ENCODE measurements at places on chromosomes 7 and 10.

GRCh38 chr7:57868771-57869483, 418.9 kb downstream of the ZNF716 start:
- no peak for DNase-seq

DNA sequence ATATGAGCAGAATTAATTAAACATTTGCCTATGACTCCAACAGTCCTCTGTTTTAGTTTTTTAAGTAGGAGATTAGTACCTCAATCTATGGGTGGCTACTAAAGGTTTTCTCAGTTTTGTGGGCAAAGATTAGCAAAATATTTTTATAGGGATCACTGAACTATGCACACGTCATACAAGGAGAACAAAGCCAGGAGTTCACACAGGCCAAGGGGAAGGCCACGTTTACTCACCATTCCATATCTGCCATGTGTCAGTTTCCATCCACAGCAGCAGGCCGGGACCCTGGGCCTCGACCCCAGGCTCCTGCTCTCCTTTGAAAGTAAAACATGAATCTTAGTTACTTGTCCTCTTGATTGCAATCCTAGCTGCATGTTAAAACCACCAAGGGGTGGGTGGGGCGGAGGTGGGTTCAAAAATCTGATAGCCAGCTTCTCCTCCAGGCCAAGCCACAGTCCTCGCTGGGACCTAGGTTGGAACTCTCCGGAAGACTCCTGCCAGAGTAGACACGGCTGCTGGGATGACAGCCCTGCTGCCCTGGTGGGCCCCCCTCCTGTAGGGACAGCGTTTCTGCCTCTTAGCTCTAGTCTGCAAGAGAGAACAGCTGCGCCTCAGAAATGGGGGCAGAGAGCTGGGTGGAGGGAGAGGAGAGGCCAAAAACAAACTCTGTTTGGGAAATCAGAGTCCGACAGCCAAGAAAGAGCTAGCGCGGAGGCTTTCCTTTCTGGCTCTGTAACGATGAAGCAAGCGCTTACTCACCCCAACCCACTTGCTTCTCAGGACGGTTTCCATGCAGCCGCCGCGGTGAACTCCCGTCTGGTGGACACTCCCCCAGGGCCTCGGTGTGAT, 35.6 kb downstream of the PITRM1 start:
- DNase-seq: no peak

DNA sequence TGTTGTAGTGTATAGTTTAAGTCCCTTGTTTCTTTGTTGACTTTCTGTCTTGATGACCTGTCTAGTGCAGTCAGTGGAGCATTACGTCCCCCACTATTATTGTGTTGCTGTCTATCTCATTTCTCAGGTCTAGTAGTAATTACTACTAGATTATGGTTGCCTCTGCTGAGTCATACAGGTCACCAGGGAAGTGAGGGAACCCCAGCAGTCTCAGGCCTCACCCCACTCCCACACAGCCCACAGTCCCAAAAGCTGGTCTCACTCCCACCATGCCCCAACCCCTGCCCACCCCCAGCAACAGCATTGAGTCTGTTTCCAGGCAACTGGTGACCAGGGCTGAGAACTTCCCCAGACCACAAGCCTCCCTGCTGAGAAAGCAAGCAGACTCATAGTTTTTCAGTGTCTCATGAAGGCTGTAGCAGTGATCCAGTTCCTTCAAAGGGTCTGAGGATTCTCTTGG, 88.0 kb downstream of the PLXDC2 start:
- no peak for DNase-seq

GRCh38 chr7:9657257-9657656, 1223.8 kb downstream of the NXPH1 start:
- no peak for DNase-seq

- no peak for DNase-seq
Observed at GRCh38 chr10:130804778-130805634, 506.5 kb downstream of the TCERG1L start.

DNA sequence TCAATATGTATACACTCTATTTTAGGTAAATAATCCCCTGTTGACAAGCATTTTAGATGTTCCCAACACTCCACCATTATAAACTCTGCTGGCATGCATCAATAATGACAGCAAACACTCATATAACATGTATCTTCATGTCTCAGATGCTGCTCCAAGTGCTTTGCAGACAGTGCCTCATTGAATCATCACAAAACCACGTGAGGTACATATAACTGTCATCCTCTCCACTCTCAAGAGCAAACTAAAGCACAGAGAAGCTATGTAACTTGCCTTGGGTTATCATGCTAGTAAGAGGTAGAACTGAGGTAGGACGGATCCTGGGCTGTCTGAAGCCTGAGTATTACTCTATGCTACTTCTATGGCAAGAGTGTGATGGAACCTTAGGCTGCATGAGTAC, 72.5 kb upstream of the GSDME start:
- no peak for DNase-seq

- no peak for DNase-seq
Observed at GRCh38 chr10:50536617-50537240, 87.0 kb downstream of the SGMS1 start.

DNA sequence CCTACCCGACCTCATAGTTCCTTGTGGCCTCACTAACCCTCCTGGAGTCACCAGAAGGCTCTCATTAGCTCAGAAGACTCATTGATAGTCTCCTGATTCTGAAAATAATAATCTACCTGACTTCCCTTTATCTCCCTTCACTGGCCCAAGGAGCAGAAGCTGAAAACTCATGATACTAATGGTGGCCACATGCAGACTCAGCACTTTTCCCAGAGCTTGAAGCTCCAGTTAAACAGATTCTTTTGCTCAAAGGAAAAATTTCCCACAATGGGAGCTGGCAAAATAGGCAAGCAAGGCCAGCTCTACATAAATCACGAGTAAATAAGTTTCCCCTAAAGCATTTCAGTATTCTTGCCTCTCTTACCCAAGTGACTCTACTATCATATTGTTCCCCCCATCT, 8.2 kb downstream of the NAPEPLD start:
- DNase-seq: no peak

- no peak for DNase-seq
Observed at GRCh38 chr10:13439313-13440184, 89.3 kb downstream of the BEND7 start.

DNA sequence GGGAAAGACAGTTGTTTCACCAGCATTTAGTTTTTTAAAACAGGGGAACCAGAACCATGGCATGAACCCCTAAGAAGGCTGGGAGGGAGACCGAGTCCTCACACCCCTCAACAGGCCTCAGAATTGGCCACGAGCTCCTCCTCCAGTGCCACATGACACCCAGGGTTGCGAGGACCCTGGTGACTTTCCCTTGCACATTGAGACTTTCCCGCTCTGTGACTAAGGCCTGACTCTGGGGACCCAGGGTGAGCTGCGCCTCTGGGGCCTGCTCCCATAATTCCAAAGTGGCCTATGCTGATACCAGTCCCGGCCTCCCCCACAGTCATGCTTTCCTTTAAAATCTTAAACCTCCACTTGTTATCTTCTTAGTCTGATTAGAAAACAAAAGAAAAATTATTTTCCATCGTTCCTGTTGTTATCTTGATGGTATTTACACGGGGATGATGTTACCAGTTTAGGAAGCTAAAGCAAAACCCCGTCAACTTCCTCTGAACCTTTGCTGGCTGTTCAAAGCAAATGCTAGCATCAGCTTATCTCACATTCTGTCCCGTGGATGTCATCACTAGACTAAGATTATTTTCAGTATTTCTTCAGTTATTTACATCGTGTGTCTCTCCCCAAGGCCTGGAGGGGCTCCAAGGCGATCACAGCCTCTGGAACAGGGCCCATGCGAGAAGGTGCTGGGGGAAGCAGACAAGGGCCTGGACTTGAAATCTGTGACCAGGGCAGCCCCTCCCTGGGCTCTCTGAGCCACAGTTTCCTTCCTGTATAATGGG, 42.1 kb downstream of the FAM53B start:
- peak; percentile 33 for DNase-seq

GRCh38 chr7:21986096-21986495, 40.4 kb upstream of the CDCA7L start:
- DNase-seq: no peak

DNA sequence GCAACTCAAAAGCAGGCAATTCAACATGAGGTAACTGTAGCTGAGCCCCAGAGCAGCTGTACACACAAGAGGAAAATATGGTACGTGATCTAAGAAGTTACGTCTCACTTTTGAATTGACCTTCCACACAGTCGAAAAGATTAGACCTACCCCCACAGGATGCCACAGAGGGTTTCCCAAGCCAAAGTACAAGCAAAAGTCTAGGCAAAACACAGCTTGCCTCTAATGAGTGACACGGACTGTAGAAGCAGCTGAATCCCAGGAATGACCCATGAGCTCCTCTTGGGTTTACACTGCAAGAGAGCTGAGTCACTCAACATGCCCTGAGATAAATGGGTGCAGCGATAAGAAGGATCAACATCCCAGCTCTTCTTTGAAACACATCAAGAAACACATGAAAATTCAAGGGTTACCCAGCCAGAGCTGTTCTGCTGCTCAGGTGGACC, 9.8 kb downstream of the CREB3L2 start:
- no peak for DNase-seq

DNA sequence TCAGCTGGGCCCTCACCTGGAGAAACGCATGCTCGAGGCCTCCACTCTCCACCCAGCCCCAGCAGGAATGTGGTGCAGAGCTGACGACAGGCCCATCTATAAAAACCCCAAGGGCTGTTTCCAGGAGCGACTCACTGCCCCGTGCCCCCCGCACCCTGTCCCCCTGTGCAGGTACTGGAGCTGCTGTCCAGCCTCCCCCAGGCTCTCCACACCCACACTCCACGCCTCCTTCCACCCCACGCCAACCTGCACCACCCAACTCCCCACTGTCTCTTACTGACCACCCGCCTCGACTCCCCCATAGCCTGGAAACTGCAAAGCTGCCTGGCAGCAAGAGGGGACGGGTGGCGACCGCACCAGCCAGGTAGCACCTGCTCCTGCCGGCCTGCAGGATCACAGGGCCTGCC, 43.3 kb downstream of the DIP2C start:
- no peak for DNase-seq

DNA sequence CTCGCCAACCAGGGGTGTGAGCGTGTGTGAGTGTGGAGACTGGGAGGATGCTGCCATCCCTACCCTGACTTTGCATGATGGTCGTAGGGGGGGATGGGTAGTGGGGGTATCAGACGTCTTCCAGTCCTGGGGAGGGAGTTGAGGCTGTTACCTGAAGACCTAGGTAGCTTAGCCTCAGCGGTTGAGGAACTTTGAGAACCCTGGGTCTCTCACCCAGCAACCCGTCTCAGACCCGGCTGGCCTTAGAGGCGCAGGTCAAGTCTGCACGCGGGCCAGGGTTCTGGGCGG, 2.7 kb downstream of the SLC4A2 start:
- DNase-seq: no peak

DNA sequence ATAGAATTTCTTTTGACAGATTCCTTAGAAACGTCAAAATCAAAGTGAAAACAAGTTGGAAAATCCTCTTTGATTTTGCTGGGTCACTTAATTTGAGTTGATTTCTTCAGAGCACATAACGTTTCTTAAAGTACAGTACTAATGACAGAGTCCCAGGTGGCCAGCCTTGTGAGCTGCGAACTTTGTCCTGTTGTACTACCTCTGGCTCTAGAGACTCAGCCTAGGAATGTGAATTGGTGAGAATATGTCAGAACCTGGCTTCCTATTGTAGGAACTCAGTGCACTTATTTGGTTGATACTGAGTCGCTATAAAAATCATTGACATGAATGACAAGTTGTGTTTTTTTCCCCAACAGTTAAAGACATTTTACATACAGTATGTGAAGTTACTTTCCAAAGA, 20.2 kb downstream of the SDK1 start:
- no peak for DNase-seq

GRCh38 chr7:141945356-141945755, 1.4 kb downstream of the CLEC5A start:
- no peak for DNase-seq

- no peak for DNase-seq
Observed at GRCh38 chr7:33965183-33965744, 59.9 kb downstream of the BMPER start.

DNA sequence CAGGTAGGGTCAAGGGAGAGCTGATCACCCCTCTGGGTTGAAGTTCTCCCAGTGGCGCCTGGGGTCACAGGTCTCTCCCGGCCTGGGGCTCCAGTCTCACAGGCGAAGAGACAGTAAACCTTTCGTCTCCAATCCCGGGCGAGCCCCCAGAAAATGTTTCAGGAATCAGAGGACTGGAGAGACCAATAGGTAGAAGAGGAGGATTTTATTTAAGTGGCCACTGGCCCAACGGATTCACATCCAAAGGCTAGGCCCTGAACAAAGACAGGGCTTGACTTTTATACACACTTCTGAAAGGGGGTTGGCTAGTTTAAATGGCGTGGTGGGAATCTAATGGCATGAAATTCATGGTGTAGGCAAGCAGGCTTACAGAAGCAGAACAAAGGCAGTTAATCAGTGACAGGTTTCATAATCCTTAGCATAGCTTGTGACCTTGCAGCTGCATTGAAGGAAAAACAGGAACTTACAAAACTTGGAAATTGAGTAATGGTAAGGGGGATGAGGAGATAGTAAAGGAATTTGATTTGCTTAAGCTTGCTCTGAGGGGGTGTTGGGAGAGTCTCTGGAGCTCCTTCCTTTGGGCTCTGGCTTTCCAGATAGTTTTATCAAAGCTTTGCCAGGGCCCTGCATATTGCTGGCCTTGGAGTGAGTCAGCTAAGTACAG, 105.5 kb downstream of the TRIM24 start:
- DNase-seq: no peak

- peak; percentile 83 for DNase-seq
Observed at GRCh38 chr7:107150375-107151073, 18.3 kb upstream of the HBP1 start.

DNA sequence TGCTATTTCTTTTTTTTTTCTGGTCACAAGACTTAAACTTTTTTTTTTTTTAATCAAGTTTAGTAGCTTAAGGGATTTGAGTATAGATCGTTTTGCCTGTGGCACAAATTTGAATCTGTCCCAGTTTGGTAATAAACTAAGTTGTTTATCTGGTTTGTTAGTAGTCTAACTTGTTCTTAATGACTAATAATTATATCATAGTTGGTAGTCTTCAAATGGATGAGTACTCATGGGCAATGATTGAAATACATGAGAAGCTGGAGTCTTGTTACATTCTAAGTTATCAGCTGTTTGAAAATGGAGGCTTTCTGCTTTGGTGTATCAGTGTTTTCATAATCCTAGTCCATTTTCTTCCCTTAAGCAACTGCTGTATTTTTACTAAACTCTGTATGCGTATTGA, 12.3 kb downstream of the BTAF1 start:
- DNase-seq: no peak

GRCh38 chr7:75943864-75944263, 28.9 kb downstream of the POR start:
- DNase-seq: no peak

DNA sequence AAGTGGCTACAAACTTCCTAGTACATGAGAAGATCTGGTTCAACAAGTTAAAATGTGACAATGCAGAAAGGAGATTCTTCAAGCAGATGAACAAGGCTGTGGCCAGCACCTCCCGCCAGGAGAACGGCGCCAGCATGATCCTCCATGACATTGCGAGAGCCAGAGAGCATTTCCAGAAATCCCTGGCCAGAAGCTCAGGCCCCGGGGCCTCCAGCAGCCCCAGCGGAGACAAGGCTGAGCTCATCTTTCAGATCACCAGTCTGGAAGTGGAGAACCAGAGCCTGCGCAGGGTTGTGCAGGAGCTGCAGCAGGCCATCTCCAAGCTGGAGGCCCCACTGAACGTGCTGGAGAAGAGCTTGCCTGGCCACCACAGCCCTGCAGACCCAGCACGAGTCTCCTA, 40.1 kb upstream of the ZNF273 start:
- DNase-seq: no peak

GRCh38 chr7:28854750-28855074, 103.4 kb downstream of the TRIL start:
- DNase-seq: no peak

- DNase-seq: no peak
Observed at GRCh38 chr7:93620057-93620456, 45.5 kb upstream of the CALCR start.
